ENCODE measurements at places on chromosomes 5 and 9. TPM values are rescaled to one million over a fixed set of nuclear protein-coding genes. Genes with fewer than 3 reads are reported as not detected.

DNA sequence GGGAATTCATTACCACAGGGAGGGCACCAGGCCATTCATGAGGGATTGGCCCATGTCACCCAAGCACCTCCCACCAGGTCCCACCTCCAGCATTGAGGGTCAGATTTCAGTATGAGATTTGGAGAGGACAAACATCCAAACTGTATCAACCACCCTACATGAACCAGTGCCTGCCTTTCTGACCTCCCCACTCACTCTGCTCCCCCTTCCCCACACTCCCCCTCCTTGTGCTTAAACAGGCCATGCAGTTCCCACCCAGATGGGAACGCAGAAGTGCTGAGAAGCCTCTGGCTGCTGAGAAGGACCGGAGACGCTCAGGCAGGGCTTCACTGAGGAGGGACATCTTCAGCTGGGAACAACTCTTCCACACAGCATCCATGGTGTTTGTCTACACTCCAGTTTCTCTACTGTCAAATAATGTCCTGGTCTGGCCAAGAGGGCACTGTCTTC lies 30.0 kb upstream of the ADAMTS2 start:
- peak; percentile 16 for DNase-seq

GRCh38 chr5:136424835-136425584 lies 59.7 kb upstream of the TRPC7 start:
- DNase-seq: peak; percentile 87

GRCh38 chr5:163245584-163245983 lies 191.8 kb upstream of the CCNG1 start:
- no peak for DNase-seq

GRCh38 chr5:88818296-88818695 lies 64.7 kb downstream of the MEF2C start:
- no peak for DNase-seq

DNA sequence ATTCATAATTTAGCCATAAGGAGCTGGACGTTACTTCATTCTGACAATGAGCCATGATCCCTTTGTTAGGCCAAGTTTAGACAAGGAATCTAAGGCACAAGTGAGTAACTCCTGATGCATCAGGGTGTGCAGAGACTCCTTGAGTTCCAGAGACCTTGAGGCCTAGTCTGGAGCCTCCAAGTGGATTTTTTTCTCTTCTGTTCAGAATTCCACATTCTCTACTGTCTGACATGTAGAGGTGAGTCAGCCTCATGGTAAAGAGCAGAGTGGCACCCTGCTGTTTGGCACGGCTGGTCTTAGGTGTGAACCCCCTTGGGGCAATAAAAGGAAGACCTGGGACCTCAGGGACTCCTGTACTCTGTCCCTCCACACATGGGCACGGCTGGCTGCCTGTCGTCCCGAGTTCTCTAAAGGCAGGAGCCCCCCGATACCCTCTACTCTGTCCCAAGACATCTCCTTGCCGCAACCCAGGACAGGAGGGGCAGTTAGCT lies 22.0 kb upstream of the TGFBI start:
- DNase-seq: no peak

- no peak for DNase-seq
Measured at GRCh38 chr5:84327591-84327990, 57.1 kb downstream of the EDIL3 start.

DNA sequence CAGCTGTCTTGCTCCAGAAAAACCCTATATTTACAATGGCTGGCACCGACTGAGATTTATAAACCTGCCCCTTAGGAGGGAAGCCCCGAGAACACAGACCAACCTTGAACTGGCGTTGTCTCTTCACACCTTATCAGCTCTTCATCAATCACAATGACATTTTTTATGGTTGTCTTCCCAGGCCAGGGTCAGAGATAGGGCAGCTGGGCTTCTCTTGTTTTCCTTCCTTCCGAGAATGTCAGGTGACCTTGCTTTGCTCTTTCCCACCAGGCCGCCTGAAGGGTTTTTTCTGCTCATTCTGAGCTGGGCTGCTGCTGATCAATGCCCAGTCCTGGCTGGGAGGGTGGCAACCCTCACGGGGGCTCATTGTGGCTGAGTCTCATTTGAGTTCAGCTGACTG lies 619.1 kb downstream of the CCDC171 start:
- no peak for DNase-seq

DNA sequence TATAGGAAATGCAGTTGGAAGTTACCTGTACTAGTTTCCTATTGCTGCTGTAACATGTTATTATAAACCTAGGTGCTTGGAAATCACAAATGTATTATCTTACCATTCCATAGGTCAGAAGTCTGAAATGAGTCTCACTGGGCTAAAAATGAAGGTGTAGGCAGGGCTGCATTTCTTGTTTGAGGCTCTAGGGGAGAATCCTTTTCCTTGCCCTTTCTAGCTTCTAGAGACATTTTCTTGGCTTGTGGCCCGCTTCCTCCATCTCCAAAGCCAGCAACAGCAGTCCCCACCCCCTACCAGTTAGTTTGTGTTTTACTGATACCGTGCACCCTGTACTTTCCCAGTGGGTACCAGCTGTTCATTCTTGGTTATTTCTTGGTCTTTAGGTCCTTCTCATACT lies 153.3 kb downstream of the SLF1 start:
- no peak for DNase-seq

DNA sequence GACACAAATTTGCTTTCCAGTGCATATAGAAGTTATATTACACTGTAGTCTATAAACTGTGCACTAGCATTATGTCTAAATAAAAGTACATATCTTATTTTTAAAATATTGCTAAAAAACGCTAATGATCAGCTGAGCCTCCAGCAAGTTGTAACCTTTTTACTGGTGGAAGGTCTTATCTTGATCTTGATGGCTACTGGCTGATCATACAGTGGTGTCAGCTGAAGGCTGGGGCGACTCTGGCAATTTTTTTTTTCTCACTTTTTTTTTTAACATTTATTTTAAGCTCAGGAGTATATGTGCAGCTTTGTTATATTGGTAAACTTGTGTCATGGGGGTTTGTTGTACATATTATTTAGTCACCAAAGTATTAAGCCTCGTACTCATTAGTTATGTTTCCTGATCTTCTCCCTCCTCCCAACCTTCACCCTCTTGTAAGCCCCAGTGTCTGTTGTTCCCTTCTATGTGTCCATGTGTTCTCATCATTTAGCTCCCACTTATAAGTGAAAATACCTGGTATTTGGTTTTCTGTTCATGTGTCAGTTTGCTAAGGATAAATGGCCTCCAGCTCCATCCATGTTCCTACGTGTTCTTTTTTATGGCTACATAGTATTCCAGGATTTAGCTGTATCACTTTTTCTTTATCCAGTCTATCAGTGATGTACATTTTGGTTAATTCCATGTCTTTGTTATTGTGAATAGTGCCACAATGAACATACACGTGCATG lies 38.6 kb upstream of the IFNE start:
- DNase-seq: no peak

DNA sequence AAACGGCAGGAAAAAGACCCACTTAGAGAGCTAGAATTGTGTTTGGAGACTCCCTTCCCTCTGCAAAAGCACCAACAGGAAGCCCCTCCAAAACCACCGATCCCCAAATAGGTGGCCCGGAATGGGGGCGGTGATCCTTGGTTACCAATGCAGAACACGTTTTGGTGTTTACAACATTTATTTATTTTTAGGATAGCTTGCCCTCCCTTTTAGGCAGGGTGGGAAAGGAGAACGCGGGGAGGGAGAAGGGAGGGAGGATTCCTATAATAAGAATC lies 579 bp upstream of the NTRK2 start:
- DNase-seq: no peak

DNA sequence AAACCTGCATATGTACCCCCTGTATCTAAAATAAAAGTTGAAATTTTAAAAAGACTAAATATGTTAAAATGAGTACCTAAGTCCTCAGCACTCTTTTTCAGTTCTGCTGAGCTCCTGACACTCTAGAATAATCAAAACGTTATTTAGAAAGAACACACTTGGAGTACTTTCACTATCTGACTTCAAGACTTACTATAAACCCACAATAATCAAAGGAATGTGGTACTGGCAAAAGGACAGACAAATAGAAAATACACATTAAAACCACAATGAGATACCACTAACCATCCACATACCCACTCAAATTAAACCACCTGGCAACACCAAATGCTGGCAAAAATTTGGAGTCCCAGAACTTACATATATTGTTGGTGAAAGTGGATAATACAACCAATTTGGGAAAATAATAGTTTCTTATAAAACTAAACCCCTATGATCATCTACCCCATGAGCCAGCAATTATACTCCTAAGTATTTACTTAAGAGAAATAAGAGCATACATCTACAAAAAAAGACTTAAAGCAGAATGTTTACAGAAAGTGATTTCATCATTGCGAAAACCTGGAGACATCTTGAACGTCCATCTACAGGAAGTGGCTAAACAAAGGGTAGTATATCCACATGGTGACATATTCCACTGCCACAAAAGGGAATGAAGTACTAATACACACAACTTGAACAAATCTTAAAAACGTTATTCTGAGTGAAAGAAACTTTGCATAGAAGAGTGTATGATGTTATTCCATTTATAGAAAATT lies 12.8 kb upstream of the PRSS3 start:
- no peak for DNase-seq

DNA sequence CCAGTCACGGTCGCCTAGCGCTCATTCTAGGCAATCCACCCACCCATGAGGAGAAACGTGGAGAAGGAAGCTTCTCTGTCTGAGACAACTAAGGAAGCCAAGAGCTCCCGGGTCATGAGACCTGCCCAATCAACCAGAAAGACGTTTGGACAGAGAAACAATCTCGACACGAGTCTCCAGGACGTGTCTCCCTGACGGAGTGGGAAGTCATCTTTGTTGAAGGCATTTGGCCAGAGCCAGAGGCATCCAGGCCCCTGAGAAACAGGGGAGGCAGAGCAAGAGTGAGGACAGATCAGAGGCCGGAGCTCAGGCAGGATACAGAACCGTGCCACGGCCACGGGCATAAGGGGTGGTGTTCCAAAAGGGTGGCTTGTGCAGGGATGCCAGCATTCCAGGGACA lies 479.0 kb downstream of the SPATA31A7 start:
- DNase-seq: no peak

GRCh38 chr9:125246261-125246667 lies 5.1 kb upstream of the HSPA5 start:
- DNase-seq: peak; percentile 10

GRCh38 chr9:129273136-129273895 lies 95.3 kb upstream of the IER5L start:
- peak; percentile 50 for DNase-seq

DNA sequence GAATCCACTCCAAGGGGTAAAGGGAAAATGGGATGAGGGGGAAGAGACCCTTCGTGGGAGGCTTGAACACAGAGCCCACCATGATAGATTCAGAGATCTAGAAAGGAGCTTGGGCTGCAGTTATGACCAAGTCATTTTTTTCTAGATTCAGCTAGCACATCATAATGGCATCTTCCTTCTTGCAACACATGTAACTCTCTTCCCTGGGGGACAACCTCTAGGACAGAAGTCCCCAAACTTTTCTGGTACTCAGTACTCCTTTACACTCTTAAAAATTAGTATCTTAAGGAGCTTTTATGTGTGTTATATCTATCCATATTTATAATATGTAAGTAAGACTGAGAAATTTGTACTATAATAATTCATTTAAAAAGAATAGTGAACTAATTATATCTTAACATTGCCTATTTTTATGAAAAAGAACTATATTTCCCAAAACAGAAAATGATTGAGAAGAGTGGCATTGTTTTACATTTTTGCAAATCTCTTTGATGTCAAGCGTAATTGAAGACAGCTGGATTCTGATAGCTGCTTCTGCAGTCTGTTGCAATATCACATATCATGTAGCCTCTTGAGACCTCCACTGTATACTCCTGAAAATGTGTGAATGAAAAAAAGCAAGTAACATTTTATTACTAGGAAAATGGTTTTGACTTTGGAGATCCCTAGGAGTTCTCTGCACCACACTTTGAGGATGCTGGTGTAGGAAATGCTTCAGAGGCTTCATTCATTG lies 875 bp downstream of the ACO1 start:
- no peak for DNase-seq

- DNase-seq: no peak
Measured at GRCh38 chr5:143086908-143087637, 316.4 kb downstream of the NR3C1 start.

DNA sequence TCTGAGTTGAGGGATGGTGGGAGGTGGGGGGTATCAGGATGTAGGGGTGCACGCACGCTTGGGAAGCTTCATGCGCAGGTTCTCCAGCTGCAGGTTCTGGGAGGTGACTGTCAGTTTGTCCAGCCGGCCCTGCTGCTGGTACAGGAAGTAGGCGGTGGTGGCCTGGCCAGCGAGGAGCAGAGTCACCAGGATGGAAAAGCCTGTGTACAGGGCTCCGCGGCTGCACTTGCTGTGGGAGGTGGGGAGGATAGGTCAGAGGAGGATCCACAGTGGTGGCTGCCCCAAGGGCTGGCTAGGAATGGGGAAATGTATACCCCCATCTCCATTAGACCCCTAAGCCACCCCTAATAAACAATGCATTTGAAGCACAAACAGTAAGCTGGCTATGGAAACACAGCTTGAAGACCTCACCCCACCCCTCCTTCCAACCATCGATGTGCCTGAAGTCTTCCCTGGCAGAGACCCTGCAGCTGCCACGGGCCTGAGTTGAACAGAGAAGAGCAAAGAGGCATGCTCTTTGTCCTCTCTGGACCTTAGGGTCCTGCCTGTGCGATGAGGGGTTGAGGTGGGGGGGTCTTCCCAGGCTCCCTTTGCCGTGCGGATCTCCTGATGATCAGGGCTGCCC lies 5.5 kb downstream of the CD74 start:
- no peak for DNase-seq

DNA sequence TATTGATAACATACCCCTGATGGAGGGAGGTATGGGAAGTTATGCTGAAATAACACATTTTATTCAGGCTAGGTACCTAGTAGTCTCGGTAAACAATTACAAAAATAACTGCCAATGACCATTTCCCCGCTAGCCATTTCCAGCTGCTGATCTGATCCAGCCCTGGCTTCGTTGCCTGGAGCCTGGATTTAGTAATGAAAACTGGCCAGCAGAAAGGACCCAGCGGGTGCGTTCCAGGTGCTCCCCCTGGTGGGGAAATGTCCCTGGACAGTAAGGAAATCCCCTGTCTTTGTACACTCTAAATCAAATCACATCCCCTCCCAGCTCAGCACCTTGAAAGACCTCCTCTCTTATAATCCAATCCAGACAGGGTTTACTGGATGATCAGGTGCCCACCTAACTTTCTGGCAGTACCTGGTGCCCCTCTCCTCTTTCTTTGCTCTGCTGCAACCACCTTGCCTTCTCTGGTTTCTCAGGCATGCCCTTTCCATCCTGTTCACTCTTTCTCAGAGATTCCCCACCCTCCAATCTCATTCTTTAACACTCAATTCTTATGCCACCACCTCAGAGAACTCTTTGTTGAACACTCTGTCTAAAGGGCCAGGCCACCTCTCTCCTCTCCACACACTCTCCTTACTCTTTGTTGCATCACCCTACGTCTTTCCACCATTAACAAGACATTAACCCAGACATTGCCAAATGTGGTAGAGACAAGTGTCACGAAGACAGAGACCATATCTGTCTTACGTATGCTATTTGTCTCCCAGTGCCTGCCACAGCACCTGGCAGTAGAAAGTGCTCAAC lies 50.1 kb upstream of the SMAD5 start:
- peak; percentile 94 for DNase-seq

- DNase-seq: no peak
Measured at GRCh38 chr5:56985936-56986625, 34.2 kb upstream of the MIER3 start.

POLR3G gene
- 1.2 TPM for total RNA-seq

OR1J2 gene
- not detected for total RNA-seq

FGFR4 gene
- 1.5 TPM for total RNA-seq

UGT3A2 gene
- not detected for total RNA-seq

AGXT2 gene
- not detected for total RNA-seq

PCDHGA6 gene
- total RNA-seq: 7.9 TPM

PCDHA12 gene
- 0.24 TPM for total RNA-seq

SPINK4 gene
- not detected for total RNA-seq

PELO gene
- 49.4 TPM for total RNA-seq

CTSV gene
- total RNA-seq: not detected

NR5A1 gene
- 0.14 TPM for total RNA-seq

RGP1 gene
- 29.5 TPM for total RNA-seq

All from posterior vena cava (tissue), 2 donors.